ENCODE measurements at places on chromosomes 4 and X. TPM values are rescaled to one million over a fixed set of nuclear protein-coding genes. Genes with fewer than 3 reads are reported as not detected.

USP17L22 gene
- total RNA-seq = not detected

AFF2 gene
- not detected for total RNA-seq

DNA sequence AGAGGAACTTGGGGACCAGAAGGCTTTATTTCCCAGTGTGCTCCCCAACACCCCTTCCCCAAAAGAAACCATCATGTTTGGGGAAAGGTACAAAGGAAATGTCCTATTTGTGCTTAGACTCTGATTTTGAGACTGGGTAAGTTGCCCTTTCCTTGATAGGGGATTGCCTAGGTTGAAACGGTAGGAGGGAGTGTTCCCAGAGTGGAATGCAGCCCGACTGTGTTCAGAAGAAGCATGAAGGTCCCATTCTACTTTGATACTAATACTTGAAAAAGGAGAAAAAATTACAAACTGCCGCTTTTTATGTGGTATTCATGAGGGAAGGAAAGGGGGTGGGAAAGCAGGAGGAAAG, 32.4 kb upstream of the TMEM131L start:
- peak overlapping the region; percentile 23 for H3K4me3 ChIP-seq
- no peaks in the 10 kb centered on the region for H3K27me3 ChIP-seq
- H3K4me1 ChIP-seq = peaks cover 11% of the 10 kb centered on the region
- DNase-seq = no peak
- H3K27ac ChIP-seq = no peak overlapping the region
- H3K36me3 ChIP-seq = no peaks in the 10 kb centered on the region

- peak; percentile 24 for DNase-seq
- no peaks in the 10 kb centered on the region for H3K27me3 ChIP-seq
- H3K4me3 ChIP-seq = no peak overlapping the region
- H3K4me1 ChIP-seq = no peaks in the 10 kb centered on the region
- no peak overlapping the region for H3K27ac ChIP-seq
These were observed 476.3 kb downstream of the CCSER1 start for GRCh38 chr4:90603540-90603939.

SLITRK2 gene
- total RNA-seq = 0.55 TPM

DNA sequence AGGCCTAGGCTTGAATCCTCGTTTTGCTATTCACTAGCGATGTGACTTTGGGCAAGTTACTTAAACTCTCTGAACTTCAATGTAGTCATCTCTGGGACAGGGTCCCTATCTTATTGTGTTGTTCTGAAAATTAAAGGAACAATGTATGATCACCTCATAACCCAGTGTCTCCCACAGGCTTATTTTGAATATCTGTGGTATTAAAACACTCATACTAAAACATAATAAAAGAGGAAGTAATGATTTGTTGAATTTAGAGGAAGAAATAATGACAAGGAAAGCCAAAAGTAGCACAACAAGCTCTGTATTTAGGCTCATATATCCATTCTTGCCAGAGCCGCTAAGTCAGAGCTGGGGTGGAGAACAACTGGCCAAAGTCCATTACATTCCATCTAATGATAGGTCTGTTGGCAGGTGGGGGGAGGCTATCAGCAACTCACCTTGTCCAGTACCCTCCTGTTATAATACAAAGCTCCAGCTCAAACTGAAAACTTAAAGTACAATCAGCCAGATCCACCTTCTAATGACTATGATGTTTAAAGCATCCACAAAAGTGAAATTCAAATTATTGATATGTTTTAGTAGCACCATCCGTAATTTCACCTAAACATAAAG, 64.5 kb upstream of the LSM6 start:
- peak; percentile 27 for DNase-seq

AIMP1 gene
- total RNA-seq = 13.9 TPM

SFRP2 gene
- total RNA-seq = 6.7 TPM

ADH1A gene
- total RNA-seq = not detected

GLRA2 gene
- total RNA-seq = not detected

- no peak overlapping the region for H3K4me3 ChIP-seq
- H3K27me3 ChIP-seq = no peaks in the 10 kb centered on the region
- H3K27ac ChIP-seq = no peak overlapping the region
- H3K36me3 ChIP-seq = no peaks in the 10 kb centered on the region
- no peak for DNase-seq
- no peaks in the 10 kb centered on the region for H3K4me1 ChIP-seq
These were observed 227.3 kb upstream of the ZC4H2 start for GRCh38 chrX:65203545-65203944.

DNA sequence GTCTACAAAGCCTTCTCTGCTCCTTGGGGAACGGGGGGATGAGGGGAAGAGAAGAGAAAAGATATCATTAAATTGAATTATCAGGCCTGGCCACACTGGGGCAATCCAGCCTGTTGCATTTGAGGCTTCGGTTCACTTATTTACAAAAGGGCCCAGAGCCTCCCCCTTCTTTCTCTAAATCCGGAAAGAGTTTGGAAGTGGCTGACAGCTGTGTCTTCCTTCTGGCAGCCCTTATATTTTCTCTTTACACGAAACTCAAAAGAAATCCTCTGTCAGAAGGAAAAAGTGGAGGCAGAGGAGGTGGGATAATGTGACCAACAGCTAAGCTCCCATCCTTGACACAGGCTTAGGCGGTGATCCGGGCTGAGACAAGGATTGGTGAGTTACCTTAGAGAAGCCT, 158.3 kb upstream of the TAPT1 start:
- H3K4me1 ChIP-seq = no peaks in the 10 kb centered on the region
- DNase-seq = no peak
- H3K27me3 ChIP-seq = no peaks in the 10 kb centered on the region
- H3K27ac ChIP-seq = no peak overlapping the region

CT55 gene
- total RNA-seq = not detected

JADE3 gene
- total RNA-seq = 9.0 TPM

GRCh38 chr4:109978704-109979454, 66.2 kb downstream of the EGF start:
- no peaks in the 10 kb centered on the region for H3K4me1 ChIP-seq
- no peak overlapping the region for H3K4me3 ChIP-seq
- no peaks in the 10 kb centered on the region for H3K27me3 ChIP-seq
- no peak overlapping the region for H3K27ac ChIP-seq
- no peaks in the 10 kb centered on the region for H3K36me3 ChIP-seq

DNA sequence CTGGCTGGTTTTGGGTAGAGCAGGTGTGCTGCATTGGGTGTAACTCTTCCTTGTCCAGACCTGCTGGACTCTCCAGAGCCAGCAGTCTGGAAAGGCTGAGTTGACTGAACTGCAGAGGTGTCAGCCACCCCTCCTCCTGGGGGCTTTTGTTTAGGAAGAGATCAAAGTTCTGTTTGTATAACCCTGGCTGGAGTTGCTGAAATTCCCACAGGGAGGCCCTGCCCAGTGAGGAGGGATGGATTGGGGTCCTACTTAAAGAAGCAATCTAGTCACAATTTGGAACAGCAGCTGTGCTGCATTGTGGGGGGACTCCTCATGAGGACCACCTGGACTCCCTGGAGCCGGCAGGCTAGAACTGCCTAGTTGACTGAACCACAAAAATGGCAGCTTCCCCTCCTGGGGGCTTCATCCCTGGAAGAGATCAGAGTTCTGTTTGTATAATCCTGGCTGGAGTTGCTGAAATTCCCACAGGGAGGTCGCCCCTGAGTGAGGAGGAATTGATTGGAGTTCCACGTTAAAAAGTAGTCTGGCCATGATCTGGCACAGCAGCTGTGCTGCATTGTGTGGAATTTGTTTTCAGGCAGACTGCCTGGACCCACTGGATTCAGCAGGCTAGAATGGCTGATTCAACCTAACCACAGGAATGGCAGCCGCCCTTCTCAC, 264.9 kb upstream of the ZC4H2 start:
- H3K27me3 ChIP-seq = no peaks in the 10 kb centered on the region
- H3K36me3 ChIP-seq = no peaks in the 10 kb centered on the region
- H3K4me3 ChIP-seq = no peak overlapping the region
- no peak overlapping the region for H3K27ac ChIP-seq
- DNase-seq = no peak

RTL9 gene
- total RNA-seq = not detected

USP26 gene
- total RNA-seq = not detected

DNA sequence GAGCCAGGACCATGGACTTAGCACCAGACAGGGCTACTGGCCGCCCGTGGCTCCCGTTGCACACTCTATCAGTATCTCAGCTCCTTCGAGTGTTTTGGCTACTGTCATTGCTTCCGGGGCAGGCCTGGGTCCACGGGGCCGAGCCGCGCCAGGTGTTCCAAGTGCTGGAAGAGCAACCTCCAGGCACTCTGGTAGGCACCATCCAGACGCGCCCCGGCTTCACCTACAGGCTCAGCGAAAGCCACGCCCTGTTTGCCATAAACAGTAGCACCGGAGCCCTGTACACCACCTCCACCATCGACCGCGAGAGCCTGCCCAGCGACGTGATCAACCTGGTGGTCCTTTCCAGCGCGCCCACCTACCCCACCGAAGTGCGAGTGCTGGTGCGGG, 1.6 kb downstream of the FAT4 start:
- H3K4me1 ChIP-seq = peaks cover 14% of the 10 kb centered on the region
- no peak overlapping the region for H3K27ac ChIP-seq
- peaks cover 19% of the 10 kb centered on the region for H3K27me3 ChIP-seq

CWH43 gene
- total RNA-seq = 2.8 TPM

PCSK1N gene
- total RNA-seq = 1.3 TPM

ELF4 gene
- 7.1 TPM for total RNA-seq

- no peak overlapping the region for H3K27ac ChIP-seq
- H3K4me3 ChIP-seq = no peak overlapping the region
- peaks cover 11% of the 10 kb centered on the region for H3K4me1 ChIP-seq
- no peaks in the 10 kb centered on the region for H3K36me3 ChIP-seq
- DNase-seq = no peak
- H3K27me3 ChIP-seq = no peaks in the 10 kb centered on the region
These were observed 46.4 kb upstream of the FGG start for GRCh38 chr4:154658680-154659405.
